H1 (cell line): ENCODE measurements at places on chromosomes 5 and 9. TPM values are rescaled to one million over a fixed set of nuclear protein-coding genes. Genes with fewer than 3 reads are reported as not detected.

TRPM6 gene
- total RNA-seq, result 0.99 and 1.5 TPM in 2 replicates

GALNT12 gene
- 17.5 and 19.6 TPM in 2 replicates for total RNA-seq

DRD1 gene
- total RNA-seq, result 0.08 and 0.19 TPM in 2 replicates

DNA sequence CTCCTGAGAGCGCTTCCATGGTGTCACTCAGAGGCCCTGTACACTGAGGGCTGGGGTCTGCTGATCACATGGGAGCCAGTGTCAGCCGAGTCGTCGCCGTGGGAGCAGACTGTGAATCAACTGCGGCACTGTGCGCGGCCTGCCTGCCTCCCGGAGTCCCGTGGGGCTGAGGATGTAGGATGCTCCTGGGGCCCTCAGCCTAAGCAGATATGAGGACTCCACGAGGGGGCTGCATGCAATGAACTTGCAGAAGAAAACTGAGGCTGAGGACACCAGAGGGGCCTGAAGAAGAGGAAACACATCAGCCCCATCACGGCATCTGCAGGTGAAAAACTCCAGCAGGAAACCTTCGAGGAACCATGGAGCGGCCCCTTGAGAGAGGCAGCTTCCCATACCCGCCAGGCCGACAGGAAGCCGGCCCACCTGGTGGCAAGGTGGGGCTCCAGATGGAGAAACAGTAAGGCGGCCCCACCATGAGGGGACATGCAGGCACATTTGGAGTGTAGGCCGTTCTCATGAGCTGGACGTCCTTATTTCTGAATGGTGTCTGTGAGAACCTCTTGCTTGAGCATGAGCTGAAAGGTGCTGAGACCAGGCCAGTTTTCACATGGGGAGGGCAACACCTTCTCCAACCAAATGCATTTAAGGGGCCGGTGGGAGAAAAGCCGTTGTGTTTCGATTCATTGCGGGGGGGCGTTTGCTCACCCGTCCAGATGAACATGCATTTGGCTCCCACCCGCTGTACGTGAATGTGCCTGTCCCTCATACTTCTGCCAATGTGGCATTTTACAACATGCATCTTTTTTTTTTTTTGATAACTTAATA, 35.2 kb upstream of the ADAMTS2 start:
- DNase-seq, result no peak

DNA sequence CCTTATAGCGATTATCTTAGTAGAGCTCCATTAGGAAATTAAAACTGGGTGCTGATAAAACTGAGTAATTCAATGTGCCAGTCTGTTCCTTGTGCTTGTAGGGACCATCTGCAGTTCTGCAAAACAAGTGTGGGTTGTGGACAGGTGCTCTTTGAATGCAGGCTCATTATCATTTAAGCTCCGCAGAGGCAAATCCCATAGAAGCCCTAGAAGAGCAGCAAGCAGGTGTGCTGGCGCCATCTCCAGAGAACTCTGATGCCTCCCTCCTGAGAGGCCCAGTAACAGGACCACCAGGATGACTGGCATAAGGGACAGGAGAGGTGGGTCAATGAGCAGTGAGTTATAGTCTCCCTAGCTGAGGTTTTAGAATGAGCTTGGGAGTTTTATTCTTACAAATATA, 1342.4 kb upstream of the DMAC1 start:
- DNase-seq, result no peak

DNA sequence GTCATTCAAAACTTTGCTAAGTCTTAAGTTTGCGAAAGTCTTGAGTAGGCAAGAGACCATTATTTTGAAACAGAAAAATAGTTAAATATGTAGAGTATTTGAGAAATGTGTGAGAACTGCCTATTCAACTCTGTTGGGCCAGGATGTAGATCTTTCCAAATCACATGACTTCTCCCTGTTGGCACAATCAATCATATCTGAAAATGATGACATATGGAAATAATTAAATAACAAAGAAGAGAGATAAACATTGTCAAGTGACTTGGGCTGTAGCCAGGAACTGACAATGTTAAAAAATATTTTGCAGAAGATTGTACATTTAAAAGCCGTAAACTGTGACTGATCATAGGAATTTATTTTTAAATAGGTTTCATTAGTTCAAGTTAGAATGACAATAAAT, 104.6 kb upstream of the IL6ST start:
- no peak for DNase-seq

DNA sequence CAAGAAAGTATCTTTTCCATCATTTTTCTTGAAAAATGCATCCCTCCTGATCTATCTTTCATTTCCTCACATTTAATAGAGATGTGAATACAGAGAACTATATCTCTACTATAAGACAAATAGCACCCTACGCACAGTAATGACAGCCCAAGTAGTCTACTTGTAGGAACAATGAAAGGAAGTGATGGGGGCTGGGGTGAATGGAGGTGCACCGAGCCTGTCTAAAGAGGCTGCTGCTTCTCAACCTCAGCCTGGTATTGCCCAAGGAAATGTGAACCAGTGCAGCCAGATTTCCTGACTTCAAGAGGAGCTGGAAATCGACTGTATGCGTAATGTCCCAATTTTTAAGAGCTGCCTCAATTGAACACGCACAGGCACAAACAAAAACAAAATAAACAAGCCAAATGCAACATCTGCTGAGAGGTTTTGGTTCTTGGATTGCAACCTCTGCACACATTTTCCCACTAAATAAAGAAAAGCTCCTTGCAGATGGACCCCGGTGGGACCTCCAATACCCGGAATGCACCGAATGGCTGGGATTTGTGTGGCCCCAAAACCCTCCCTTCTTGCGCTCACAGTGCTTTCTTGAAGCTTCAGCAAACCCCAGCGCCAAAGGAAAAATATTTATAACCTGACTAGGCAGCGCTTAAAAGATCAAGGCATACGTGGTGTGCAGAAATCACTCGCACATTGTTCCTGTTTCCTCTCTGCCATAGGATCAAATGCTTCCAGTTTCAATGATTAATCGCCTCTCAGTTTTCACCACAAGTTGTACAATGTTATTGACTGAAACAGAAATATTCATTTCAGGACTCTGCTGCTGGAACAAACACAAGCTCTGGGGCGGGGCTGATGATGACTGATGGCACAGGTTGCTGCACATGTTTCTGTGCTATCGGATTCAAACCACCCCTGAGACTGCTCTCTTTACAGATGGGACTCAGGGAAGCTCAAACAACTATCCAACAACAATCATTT, 68.3 kb downstream of the KCNIP1 start:
- DNase-seq, result no peak

- no peak for DNase-seq
Observed at GRCh38 chr5:142736247-142736632, 33.9 kb upstream of the ARHGAP26 start.

GRCh38 chr5:8418049-8418426, 549.1 kb downstream of the MTRR start:
- no peak for DNase-seq
